ENCODE measurements at places on chromosomes 3 and 15.

GRCh38 chr3:187804120-187804744 is 59.0 kb upstream of the BCL6 start:
- DNase-seq, result no peak

DNA sequence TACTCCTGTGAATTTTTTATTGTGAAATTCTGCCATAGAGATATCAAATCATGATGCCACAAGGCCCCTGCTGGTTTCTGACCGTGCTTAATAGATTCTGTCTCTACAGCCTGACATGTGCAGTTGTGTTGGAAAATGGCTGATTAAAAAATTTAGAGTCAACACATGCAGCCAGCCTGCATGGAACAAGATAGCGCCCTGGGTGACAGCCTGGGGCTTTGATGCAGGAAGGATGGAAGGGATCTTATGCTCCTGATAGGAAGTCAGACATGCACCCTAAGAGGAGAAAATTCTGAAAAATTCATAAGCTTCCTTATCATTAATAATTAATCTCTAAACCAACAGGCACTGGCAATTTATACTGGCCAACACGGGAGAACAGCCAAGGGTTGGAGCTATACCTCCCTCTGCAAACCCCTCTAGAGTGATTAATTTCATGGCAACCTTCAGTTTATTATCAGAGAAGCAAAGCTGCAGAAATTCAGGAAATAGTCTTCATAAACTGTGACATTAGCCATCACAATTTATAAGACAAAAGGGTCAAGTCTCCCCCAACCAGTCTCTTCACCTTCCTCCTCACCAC is 198.4 kb downstream of the CADPS start:
- no peak for DNase-seq

- DNase-seq, result no peak
Observed at GRCh38 chr3:148004331-148004730, 595.2 kb downstream of the ZIC1 start.

DNA sequence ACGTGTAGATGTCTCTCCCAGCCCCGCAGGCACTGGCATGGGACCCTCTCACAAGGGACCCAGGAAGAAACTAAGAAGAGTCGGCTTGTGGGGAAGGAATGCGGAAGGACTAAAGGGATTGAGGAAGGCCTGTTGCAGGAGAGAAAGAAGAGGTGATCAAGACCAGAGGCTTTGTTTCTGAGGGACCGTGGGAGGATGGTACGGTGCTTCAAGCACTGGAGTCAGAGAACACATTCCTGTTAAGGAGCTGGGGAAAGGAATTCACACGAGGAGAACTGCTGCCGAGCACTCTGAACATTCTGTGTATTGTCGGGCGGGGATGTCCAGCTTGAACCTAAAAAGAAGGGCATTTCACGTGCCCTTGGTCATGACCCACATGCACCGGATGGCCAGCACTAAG is 91.4 kb downstream of the TAMM41 start:
- no peak for DNase-seq

DNA sequence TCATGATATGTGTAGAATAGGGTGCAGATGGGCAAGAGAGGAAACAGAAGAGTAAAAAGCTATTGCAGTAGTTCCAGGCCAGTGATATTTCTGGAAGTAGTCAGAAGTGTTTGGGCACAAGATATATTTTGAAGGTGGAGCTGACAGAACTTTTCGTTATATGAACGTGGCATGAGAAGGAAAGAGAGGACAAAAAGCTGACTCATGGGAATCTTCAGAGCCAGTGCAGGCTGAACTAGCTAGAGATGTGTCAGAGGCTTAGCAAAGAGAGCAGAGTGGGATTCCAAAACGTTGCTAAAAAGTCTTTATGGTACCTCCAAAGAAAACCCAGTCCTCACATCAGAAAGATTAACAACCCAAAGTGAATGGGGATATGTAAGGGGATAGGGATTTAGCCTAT is 28.7 kb downstream of the TRIM69 start:
- no peak for DNase-seq

DNA sequence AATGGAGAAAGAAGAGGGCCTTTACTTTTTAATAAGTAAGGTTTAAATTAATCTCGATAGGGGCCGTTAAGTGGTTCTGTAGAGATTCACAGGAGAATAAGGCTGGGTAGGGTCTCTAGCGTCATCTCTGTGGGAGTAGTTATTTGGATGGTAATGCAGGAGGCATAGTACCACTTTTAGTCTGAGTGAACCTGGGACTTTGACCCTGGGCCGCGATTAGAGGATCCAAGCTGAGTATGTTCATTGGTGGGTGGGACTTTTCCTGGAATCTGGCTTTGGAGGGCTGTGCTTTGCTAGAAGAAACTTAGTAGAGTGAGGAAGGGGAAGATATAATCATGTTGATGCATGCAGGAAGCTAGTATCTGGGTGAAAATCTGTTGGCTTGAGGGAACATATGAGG is 4.0 kb downstream of the LPP start:
- no peak for DNase-seq

DNA sequence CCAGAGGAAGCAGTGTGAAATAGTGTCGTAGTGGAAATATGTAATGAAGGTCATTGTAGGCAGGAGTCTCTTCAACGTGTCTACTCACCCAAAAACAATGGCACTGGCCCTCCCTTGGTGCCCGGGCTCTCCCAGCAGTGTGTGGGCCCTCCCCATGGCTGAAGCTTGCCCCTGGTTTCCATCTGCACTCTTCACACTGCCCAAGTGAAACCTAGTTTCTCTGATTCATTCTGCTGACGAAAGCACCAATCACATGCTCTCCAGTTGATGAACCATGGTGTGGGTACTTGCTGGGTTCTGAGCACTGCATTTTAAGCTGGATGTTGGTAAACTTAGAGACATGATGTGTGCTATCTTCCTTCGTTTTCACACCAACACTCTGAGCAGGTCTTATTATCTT is 61.0 kb upstream of the AGBL1 start:
- no peak for DNase-seq

- no peak for DNase-seq
Observed at GRCh38 chr3:42013691-42014457, 52.0 kb upstream of the ULK4 start.

DNA sequence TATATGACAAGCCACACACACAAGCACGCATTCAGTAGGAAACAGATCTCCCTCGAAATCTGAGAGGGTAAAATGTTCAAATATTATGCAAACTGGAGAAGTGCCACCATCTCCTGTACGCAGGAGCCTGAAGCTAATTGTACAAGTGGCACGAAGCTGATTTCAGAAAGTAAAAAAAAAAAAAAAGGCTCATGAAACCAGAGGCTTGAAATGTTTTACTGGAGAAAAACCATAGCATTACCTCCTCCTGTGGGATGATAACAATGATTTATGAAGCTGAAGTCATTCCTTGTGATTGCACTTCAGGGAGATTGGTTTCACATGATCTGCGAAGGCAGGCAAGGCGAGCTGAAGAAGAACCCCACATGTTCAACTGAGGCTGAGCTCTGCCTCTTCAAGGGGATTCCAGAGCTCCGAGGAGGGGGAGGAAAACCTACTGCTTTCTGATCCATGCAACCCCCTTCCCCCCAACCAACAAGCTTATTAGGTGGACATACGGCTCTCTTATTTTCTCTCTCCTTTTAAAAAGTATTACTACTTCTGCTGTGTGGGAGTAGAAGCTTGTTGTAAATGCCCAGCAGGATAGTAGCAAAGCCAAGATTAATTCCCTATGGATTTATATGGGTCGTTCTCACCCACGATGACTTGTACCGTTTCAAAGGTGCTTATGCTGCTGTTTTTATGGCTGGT is 101.1 kb downstream of the GREM1 start:
- DNase-seq, result peak; percentile 42

DNA sequence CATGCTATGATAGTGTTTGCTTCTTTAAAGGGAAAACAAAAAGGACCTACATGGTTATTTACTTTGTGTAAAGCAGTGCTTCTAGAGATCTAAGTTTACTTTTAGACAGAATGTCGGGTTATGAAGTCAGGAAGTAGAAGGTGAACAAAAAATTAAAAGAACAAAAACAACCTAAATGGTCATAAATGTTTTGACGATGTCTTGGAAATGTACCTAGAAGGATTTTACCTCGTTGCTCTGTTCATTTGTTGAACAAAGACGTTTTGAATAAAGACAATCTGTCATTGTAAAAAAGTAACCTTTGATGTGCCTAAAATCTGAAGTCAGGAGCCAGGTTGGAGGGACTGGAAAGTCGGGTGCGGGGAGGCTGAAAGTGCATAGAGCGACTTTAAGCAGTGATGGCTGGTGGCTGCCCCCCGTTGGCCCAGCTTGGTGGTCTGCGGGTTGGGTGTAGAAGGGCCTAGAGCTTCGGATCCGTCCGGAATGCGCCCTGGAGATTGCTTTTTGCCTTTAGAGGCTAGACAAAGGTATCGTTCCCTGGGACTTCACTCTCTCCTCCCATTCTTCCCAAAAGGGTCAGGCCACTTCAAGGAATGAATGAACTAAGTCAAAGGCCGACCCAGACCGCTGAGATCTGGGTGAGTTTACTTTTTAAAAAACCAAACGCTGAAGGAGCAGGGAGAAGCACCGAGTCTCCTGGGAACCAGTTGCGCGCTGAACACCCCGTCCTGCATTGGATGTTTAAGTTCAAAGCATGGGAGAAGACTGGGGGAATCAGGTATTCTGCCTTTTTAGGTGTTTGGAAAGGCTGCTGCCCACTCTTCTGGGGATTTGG is 2.1 kb downstream of the SOX14 start:
- DNase-seq, result no peak

GRCh38 chr3:173876476-173876875 is 478.9 kb downstream of the NLGN1 start:
- DNase-seq, result no peak

GRCh38 chr3:4849739-4850138 is 129.5 kb upstream of the BHLHE40 start:
- DNase-seq, result no peak

DNA sequence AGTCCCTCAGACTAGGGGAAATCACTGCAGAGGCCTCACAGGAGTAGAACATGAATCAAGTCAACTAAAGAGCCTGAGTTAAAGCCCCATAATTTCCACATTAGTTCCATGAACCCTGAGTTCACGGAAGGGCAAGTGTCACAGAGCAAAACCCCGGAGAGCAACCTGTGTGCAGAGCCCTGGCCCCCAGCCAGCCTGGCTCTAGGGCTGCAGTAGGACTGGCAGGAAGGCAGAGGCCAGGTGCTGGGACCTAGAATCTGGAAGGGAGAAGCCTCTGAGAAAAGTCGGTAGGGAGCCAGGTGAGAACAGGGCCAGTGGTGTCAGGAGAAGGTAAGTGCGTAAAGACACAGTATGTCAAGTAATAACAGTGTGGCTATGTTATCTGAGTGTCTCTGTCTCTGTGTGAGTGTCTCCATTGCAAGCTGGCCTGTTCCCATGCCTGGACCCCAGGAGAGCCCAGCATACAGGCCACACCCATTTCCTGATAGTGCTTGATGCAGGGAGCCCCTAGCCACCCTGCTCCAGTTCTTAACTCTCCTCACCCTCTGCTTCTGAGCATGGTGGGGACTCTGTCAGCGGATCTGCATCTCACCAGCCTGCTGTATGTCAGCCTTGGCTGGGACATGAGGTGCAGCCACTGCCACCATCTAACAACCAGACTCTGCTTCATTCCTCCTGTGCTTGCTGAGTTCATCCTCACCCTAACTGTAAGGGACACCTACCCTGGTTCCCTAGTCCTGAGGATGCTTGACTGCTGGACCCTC is 11.3 kb upstream of the MANF start:
- DNase-seq, result no peak

- DNase-seq, result no peak
Observed at GRCh38 chr3:41565003-41565402, 365.7 kb downstream of the CTNNB1 start.

DNA sequence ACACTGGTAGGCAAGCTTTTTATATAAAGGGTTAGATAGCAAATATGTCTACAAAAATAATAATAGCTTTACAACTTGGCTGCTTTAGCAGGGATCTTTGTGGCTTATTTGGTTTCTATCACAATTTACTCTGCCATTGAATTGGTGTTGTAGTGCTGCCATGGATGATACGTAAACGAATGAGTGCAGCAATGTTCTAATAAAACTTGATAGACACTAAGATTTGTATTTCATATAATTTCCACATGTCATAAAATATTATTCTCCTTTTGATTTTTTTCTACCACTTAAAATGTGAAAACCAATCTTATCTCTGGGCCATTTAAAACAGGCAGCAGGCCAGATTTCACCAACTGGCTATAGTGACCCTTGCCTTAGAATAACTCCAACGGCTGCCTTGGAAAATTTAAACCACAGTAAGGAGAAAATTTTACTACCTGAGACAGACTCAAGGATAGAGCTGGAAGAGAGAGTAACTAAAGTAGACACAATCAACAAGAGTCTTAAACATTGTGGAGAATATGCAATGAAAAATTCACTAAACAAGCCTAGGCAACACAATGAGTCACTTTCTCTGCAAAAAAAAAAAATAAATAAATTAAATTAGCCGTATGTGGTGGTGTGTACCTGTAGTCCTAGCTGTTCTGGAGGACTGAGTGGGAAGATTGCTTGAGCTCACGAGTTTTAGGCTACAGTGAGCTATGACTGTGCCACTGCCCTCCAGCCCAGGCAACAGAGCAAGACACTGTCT is 8.1 kb downstream of the NPHP3 start:
- no peak for DNase-seq

DNA sequence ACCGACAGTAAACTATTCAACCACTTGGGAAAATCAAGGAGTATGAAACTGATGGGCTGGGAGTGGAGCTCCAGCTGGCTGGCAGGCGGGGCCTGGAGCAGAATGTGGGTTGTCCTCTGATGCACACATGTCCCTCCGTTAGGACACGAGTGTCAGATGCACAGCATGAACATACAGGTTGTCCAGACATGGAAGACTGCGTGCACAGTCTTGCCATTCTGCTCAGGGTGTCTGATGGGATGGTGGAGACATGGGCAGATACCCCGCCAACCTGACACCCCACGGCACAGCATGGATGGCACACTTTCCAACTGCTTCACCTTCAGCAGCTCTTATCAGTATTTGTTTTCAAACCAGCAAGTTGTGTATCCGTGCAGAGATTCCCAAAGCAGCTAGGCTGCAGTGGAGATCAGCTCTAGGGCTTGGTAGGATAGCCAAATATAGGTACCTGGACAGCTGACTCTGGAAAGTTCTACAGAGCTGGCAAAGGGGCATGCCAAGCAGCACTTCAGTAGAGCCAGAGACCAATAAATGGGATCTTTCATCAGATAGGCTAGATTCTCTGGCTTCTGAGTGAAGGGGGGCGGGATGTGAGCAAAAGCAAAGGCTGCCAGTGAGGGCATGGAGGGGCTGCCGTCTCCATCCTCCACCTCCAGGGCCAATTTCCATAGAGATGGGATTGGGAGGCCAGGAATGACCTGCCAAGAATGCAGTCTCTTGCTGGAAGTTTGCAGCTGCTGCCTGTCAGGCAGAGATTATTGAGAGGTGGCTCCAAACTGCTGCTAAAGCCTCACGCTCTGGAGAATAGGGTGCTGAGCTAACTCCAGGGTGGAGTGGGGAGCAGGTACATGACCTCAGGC is 47.2 kb upstream of the KY start:
- DNase-seq, result no peak

- no peak for DNase-seq
Observed at GRCh38 chr15:82186719-82187406, 75.7 kb downstream of the EFL1 start.

GRCh38 chr15:72800833-72801481 is 17.4 kb upstream of the ADPGK start:
- DNase-seq, result no peak

All from NCI-H1092 treated with DMSO at 0.1 percent for 48 hours (cell line).